Endodermal cell (in vitro differentiated cells): ENCODE measurements at places on chromosomes 4 and X.

DNA sequence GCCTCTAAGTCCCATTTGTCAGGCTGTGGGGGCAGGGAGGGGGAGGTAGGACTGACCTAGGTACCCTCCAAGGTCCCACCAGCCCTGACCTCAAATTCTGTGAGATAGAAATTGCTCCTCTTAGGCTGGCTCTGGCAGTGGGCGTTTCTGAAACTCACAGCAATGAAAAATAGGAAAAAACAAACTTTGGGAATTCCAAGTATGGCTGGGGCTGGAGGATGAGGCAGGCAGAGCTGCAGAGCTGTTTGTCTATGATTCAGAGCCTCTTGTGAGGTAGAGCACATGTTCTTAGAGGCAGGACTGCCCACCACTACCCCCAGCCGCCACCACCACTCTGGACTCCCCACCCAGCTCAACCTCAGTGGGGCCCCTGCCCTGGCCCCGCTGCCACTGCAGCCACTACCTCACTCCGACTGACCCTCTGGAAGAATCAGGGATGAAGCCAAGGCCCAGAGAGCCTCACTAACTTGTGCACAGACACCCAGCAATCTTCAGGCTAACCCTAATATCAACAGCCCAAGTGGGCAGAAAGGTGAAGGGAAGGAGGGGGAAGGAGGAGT is 98.2 kb downstream of the PJA1 start:
- peak; percentile 32 for DNase-seq

GRCh38 chr4:35614120-35614519 is 630.2 kb downstream of the ARAP2 start:
- DNase-seq = no peak

DNA sequence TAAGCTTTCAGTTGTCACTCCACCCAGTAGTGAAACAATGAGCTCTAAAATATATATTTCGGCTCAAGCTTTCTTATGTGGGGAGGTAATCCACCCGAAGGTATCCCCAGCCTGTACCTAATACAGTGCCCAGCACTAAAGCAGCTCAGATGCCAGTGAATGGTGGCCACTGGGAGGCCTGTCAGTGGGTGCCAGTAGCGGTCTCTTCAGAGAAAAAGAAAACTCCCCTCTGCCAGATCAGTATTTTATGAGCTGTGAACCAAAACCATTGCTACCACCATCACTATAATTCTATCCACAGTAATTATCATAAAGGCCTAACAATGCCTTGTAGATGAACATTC is 835 bp upstream of the NFKB1 start:
- DNase-seq = no peak

- peak; percentile 43 for DNase-seq
These were observed 65.7 kb downstream of the TMEM154 start for GRCh38 chr4:152613841-152614721.

GRCh38 chr4:152454398-152455011 is 81.4 kb downstream of the FBXW7 start:
- no peak for DNase-seq

DNA sequence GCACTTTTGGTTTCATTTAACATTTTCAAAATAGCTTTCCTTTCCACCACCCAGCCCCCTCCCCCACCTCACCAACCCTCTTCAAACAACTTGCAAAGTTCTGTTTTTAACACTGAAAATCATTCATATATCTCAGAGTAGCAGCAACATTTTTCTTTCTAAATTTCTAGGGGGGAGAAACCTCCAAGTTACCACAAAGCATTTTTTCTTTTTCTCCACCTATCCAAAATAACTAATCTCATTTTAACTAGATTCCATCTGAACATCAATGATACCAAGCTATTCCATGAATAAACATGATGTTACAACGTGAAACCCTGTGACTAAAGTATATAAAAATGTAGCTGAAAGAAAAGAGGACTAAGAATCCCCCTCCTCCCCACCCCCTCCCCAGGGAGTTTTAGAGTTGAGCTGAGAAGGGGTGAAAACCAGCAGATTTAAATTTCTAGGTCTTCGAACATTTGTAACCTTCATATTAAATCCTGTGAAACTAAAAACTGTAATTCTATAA is 5.2 kb downstream of the LDB2 start:
- no peak for DNase-seq

DNA sequence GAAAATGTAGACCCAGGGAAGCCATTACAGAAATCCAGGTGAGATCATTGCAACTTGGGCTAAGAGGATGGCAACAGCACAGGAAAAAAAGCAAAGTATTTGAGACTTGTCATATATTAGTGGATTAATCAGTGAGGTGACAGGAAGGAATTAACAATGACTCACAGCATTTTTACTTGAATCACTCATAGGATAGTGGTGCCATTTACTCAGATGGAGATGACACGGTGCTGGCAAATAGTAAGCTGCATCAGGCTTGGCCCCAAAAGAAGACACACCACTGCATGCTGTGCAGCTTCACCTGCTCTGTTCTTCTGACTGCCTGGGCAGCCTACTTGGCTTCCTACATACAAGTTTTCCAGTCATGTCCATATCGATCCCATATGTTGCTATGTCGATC is 144.8 kb downstream of the FRYL start:
- DNase-seq = no peak

DNA sequence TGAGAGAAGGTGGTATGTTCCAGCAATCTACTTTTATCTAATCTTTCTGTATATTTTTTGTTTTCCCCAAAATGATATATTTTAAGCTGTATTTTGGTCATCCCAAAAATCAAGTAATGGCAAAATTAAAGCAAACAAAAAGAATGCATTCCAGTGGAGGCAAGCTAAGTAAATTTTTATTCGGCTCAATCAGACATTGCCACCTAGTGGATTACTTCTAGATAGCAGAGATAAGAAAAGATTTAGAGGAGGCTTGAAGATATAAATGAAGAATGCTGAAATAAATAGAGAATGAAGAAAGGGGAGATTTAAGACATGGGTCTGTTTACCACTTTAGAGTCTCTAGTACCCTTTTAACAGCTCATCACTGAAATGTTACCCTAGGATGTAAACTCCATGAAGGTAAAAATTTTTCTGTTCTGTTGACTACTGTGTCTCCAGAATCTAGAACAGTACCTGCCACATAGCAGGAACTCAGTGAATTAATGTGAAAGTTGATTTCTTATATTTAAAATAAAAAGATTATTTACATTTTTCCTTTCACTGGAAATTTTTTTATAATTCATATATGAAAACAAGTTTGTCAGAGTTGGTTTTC is 110.9 kb upstream of the ANK2 start:
- DNase-seq = no peak

DNA sequence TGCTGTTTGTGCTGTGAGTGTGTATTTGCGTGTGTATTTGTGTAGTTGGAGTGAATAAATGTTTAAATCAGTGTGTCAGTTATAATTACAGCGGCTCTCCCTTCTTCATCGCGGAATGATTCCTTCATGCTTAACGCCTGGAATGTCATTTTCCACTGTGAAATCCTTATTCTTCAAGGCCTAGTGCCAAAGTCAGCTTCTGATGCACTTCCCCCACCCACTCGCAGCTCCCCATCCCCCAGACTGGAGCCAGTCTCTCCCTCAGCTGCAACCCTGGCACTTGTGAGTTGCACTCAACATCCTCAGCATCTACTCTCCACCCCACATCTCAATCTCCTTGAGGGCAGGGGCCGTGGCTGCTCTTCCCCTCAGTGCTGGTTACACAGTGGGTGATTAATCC is 583.0 kb downstream of the BCOR start:
- no peak for DNase-seq

- DNase-seq = no peak
These were observed 579.0 kb downstream of the INPP4B start for GRCh38 chr4:142267101-142267500.

DNA sequence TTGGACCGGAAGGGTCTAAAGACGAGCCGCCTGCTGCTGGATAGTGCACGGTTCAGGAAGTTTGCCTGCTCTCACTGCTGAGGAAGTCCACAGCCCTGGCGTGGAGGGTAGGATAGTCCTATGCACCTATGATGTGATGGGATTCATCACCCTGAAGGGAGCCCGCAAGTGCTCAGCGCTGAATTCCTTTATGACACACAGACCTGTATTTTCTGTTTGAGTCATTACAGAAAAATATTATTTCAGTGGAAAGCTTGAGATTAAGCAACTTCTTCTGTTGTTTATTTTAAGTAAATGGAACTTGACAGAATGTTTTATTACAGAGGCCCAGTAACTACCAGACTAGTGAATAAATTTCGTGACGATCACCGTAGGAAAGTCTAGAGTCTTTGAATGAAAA is 123.2 kb downstream of the TRIML1 start:
- DNase-seq = no peak

GRCh38 chrX:100635989-100636320 is 651 bp downstream of the TSPAN6 start:
- DNase-seq = no peak

- peak; percentile 71 for DNase-seq
These were observed 3.3 kb upstream of the PDGFRA start for GRCh38 chr4:54225598-54226403.

- no peak for DNase-seq
These were observed 3.6 kb upstream of the THOC2 start for GRCh38 chrX:123736333-123736921.

DNA sequence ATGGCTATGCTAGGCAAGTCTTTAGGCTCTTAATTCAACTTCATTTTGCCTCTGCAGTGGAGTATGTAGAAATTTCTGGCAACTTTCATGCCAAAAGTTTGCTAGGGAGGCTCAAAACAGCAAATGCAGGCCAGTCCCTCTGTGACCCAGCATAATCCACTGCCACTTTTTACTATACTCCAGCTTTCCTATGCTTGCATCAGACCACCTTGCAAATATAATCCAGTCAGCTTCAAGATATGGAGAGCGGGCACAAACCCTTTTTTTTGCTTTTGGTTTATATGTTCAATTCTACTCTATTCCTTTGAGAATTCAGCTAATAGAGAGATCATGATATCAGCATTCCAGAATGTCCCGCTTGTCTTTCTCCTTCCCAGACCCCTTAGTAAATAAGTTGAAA is 192.0 kb upstream of the PABPC4L start:
- DNase-seq = no peak

- DNase-seq = no peak
These were observed 2.6 kb downstream of the CEP135 start for GRCh38 chr4:55951191-55951922.

DNA sequence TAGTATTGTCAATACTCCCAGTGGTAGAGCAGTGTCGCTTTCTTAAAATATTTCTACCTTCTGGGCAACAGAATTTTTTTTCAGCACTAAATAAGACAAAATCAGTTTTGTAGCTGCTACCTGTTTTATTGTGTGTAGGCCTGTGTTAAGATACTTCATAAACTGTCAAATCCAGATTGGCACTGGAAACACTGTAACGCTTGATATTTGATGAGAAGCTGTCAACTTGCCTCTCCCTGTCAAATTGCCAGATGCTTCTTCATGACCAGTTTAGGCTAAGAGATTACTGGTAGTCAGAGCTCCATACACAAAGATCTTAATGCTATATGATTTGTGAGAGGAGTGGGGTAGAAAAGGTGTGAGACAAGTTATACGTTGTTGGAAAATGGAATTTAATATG is 17.3 kb downstream of the TRAM1L1 start:
- DNase-seq = no peak

- DNase-seq = no peak
These were observed 5.4 kb upstream of the SPP1 start for GRCh38 chr4:87970121-87970520.

DNA sequence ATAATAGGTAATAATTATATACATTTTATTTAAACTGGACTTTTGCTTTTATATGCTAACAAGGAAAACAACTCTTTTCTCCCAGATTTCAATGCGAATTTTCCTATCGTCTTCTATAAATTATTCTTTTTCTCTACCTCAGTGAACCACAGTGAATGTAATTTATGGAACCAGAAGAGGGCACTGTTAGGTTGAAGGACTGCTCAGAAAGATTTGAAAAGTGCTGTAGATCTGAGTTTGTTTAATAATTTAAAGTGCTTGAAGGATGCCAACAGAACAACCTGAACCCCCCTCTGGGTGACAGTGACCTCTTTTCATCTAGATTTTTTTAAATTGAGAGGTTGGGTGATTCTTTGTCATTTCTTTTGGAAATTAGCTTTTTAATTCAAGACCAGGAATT is 54.9 kb downstream of the PHOX2B start:
- no peak for DNase-seq

GRCh38 chr4:150207871-150208270 is 129.6 kb downstream of the DCLK2 start:
- DNase-seq = no peak

GRCh38 chr4:100525686-100526085 is 7.9 kb upstream of the EMCN start:
- no peak for DNase-seq

DNA sequence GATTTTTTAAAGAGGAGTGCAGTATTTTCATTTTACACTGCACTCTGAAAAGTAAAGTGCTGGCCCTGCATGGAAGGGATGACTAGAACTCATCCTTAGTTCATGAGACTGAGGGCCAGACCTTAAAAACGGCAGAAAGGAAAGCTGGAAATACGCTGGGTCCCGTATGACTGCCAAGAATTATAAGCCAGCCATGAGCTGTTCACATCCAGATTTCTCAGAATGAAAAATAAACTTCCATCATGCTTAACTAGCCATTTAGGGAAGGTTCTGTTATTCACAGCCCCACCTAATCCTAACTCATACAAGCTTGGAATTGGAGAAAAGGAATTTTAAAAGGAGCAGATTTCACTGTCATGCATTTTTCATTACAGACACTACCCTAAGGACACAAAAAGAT is 894.4 kb downstream of the FAT4 start:
- DNase-seq = no peak
